Suppressor macrophage (primary cell): ENCODE measurements at places on chromosomes 6 and 20.

DNA sequence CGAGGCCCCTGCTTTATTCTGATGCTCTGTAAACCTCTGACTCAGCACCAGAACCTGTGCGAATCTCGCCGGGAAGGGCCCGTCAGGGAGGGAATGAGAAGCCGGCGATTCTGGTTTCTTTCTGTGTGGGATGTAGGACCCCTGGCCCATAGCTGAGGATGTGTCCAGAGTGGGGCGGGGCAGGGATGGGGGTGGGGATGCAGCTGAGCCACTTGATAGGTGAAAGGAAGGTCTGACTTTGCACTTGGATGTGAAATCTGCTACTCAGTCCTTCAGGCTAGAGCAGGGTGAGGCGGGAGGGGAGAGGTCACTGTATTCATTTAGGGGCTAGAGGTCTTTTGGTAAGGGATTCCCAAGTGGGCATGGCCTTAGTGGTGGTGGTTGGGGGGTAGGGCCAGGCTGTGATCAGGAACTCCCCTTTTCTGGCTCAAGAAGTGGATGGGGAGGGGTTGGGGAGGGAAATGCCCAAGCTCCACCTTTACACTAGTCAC lies 2.3 kb downstream of the TOX2 start:
- no peak for DNase-seq

GRCh38 chr20:37335642-37336368 lies 10.1 kb upstream of the SRC start:
- peak; percentile 68 for DNase-seq

DNA sequence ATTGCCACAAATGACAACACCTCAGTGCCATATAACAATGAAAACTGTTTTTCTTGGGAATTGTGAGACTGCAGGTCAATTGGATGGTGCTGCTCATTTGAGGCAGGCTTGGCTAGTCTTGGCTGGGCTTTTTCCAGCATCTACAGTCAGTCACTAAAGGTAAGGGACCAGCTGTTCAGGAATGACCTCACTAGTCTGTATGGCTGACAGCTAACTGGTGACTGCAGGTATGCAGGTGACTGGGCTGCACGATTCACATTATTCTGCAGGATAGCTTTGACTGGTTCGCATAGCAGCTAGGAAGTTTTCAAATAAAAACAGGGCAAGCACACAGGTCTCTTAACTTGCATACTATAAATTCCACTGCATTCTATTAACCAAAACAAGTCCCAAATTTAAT lies 22.1 kb upstream of the HMGCLL1 start:
- DNase-seq = no peak

GRCh38 chr6:16804546-16805242 lies 43.4 kb upstream of the ATXN1 start:
- DNase-seq = peak; percentile 15

- no peak for DNase-seq
Measured at GRCh38 chr20:33333616-33334015, 50.6 kb downstream of the BPIFB1 start.

DNA sequence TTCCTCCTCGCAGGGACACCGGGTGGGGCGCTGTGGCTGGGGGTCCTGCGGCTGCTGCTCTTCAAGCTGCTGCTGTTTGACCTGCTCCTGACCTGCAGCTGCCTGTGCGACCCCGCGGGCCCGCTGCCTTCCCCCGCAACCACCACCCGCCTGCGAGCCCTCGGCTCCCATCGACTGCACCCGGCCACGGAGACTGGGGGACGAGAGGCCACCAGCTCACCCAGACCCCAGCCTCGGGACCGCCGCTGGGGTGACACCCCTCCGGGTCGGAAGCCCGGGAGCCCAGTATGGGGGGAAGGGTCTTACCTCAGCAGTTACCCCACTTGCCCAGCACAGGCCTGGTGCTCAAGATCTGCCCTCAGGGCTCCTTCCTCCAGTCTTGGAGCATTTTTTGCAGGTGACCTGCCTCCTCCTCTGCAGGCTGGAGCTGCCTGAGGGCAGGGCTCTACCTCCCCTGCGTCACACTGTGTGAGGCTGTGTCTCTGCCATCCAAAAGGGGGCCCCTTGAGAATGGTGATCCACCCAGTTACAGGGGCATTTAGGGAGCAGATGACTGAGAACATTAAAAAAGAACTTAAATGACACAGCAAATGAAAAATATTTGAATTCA lies 3.9 kb upstream of the CNPY3 start:
- no peak for DNase-seq

DNA sequence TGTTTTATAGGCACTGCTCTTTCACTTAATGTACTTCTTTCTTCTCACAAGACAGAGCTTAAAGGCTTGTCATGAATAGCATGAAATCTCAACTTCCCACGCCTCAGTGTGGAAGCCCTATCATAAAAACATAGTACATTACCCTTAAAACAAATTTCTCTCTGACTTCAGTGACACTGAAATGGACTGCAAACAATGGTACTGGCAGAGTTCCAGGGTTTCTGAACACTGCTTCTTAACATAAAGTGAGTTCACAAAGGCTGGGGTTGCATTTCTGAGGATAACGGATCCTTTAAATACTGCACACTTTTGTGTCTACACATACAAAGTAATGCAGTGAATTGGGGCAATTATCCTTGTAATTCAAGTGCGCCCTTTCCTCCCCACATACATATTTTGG lies 32.3 kb upstream of the PLEKHG1 start:
- no peak for DNase-seq

- DNase-seq = no peak
Measured at GRCh38 chr6:73556836-73557235, 36.0 kb upstream of the EEF1A1 start.

GRCh38 chr6:114249522-114249921 lies 93.3 kb downstream of the HS3ST5 start:
- DNase-seq = no peak
